ENCODE measurements at places on chromosomes 7 and 10. TPM values are rescaled to one million over a fixed set of nuclear protein-coding genes. Genes with fewer than 3 reads are reported as not detected.
A peak's percentile ranks its signal among the peaks of the same experiment; 100 is the strongest.

Gene TSPAN13
- total RNA-seq, result 8.6 TPM

Gene GIMAP6
- 14.4 TPM for total RNA-seq

GRCh38 chr10:99966306-99966705, 43.4 kb downstream of the DNMBP start:
- DNase-seq, result no peak

Gene NKX2-3
- total RNA-seq, result not detected

- DNase-seq, result peak; percentile 80
Observed at GRCh38 chr10:111598433-111599059, 521.7 kb downstream of the ADRA2A start.

GRCh38 chr7:22980422-22980821, 33.5 kb downstream of the HYCC1 start:
- no peak for DNase-seq

Gene GDF10
- total RNA-seq, result 20.1 TPM

DNA sequence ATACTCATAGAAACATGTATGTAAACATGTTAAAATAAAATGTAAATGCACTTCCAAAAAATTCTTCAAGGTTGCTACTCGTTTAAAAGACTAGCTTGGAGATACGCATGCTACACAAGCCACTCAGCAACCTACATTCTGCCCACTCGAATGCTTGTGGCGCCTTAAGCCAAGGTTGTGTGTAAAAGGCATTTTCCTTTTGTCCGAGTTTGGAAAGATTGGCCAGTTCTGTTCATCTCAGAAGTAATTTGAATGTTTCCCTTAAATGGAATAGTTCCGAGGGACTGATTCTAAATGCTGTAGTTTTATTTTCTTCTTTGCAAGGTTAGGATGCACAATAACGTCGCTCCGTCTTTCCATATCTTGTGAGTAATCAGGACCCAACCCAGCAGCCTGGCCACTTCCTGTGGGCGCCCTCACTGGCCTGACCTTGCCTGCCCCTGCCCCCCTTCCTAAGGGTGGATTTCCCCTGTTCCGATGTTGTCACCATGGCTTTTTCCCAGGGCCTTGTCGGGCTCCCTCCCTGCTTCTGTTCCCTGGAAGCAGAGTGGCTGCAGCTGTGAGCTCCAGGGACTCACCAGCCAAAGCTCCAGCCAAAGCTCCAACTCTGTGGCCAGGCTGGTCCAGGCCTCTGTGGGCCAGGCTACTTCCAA, 70.6 kb downstream of the PTPRE start:
- DNase-seq, result peak; percentile 51

DNA sequence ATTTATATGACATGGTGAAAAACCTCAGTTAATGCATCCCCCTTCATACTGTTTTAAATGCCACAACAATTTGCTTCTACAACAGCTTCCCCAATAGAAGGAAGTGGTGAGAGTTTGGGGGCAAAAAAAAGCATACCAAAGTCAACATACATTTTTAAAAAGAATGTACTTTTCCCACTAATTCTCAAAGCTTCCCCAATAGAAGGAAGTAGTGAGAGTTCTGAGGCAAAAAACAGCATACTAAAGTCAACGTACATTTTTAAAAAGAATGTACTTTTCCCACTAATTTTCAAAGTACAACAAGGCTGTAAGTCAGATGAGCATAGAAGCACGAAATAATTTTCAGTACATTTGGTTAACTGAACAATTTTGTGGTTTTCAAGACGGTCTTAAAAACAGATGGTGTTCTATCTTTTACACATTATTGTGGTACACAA, 24.0 kb downstream of the WASL start:
- DNase-seq, result no peak

- DNase-seq, result no peak
Observed at GRCh38 chr10:79270466-79271246, 76.6 kb upstream of the PPIF start.

GRCh38 chr10:117617659-117618058, 75.1 kb downstream of the EMX2 start:
- DNase-seq, result no peak

Gene UCN3
- not detected for total RNA-seq

DNA sequence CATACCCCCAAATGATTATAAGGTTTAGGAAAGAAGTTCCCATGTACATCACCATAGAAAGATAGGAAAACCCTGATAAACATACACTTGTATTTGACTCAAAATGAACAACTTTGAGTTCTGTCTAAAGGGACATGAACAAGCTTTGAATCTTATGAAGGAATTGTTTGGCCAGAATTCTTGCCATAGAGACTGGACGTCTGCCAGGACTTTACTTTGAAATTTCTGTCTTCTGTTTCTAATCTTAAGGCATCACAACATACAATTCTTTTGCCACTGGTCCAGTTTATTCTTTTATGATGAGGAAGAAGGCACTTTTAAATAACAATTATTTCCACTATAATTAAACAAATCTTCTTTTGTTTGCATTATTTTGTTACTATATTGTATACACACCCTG, 26.2 kb upstream of the CYP26C1 start:
- DNase-seq, result no peak

DNA sequence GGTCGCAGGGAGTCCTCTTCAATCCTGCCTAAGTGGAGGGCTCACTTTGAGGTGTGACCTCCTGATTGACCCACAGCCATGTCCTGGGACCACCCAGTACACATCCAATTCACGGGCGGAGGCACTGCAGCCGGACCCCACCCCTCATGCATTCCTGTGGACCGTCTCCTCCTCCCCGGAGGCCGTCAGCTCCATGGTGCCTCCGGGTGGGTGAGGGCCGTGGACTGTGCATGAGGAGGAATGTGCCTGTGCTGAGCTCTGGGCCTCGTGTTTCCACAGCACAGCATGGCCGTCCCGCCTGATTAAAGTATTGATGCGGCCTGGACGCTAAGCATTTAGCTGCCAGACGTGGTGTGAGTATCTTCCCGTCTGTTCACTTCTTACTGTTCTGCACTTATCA, 52.8 kb downstream of the CFAP46 start:
- peak; percentile 7 for DNase-seq

DNA sequence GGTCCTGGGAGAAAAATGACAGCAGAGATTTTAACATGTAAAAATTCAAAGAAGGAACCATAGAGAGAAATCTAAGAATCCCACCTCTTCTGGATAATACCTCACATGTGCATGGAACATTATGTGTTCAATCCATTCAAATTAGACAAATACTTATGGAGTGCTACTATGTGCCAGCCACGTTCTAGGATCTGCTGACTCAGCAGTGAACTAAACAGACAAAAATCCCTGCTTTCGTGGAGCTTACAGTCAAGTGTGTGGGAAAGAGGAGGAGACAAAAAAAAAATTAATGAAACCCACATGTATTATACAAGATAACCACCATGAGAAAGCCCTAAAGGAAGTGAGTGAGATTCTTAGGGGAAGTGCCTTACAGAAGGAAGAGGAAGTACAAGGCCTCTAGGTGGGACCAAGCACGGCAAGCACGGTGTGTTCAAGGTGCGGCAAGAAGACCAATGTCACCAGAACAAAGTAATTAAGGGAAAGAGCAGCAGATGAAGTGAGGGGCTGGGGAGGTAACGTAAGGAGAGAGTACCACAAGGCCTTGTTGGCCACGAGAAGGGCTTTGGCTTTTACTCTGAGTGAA, 71.0 kb downstream of the SLC25A13 start:
- no peak for DNase-seq

DNA sequence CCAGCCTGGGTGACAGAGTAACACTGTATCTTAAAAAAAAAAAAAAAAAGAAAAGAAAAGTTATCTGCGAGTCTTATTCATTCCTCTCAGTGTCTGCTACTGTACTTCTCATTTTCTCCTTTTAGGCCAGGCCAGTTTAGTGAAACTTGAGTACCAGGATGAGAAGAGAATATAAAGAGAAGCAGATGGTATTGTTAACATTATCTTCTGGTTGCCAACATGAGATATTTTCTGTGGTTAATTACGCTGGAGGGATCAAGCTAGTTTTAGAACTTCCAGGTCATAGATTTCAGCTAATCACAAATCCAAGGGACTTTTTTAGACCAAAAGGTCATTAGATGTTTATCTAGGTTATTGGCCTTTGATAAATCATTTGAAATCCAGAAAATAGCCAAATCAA, 252.6 kb upstream of the SMIM30 start:
- no peak for DNase-seq

DNA sequence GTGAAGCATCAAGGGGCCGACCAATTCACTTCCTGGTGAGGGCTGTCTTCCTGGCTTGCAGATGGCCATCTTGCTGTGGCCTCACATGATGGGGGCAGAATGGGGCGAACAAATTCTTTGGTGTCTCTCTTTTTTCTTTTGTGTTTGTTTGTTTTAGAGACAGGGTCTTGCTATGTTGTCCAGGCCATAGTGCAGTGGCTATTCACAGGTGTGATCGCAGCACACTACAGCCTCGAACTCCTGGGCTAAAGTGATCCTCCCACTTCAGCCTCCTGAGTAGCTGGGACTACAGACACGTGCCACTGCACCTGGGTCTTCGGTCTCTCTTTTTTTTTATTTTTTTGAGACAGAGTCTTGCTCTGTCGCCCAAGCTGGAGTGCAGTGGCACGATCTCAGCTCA, 20.1 kb downstream of the NOLC1 start:
- DNase-seq, result no peak

Gene SORCS1
- total RNA-seq, result 85.0 TPM

DNA sequence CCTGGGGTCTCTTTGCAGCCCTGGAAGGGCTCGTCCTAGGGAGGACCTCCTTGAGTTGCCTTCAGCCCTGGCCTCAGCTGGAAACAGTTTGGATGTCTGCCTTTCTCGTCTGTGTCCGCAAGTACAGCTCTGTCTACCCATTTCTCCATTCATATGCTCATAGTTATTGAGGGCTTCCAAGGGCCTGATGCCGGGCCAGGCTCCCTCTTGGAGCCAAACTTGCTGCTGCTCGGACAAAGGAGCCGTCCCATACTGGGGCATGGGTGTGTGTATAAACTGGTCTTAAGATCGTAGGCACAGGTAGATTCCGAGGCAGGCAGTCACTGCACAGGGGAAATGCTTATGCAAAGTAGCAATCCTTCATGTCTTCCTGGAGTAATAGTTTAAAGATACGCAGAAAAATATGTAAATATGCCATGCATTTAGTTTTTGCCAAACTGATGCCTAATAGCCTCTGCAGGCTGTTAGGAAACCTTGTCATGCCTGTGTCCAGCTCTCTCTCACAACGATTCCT, 117.0 kb upstream of the BTBD16 start:
- DNase-seq, result no peak

GRCh38 chr7:95904099-95904498, 131.7 kb downstream of the DYNC1I1 start:
- peak; percentile 36 for DNase-seq

Gene GPR37
- 0.21 TPM for total RNA-seq

GRCh38 chr10:129880191-129880870, 83.7 kb downstream of the EBF3 start:
- DNase-seq, result no peak

Gene HMX2
- total RNA-seq, result not detected

GRCh38 chr7:3561932-3562331, 260.9 kb downstream of the SDK1 start:
- no peak for DNase-seq

- no peak for DNase-seq
Observed at GRCh38 chr7:112594397-112594796, 113.6 kb downstream of the LSMEM1 start.

- DNase-seq, result no peak
Observed at GRCh38 chr10:61342858-61343572, 110.2 kb downstream of the TMEM26 start.

DNA sequence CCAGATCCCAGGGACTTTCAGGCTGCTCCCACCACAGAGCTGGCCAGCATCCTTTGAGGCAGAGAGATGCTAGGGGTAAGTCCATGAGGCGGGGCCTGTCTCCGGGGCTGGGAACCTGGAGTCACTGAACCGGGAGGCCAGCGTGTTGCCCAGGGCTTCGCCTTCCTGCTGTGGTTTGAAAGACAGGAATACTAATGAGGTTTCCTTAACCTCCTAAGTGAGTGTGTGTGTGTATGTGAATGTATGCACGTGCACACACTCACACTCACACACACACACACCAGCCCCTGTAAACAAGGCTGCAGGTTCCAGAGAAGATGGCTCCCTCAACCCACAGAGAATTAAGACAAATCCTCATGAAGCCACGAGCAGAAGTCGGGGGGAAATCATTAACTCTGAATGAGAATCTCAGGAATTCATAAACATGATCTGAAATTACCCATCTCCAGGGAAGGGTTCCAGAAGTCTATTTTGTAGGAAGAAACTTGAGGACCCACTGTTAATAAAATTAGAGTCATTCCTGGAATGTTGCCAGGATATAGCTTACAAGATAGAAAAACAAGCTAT, 20.3 kb upstream of the PFKP start:
- no peak for DNase-seq

Gene RPEL1
- total RNA-seq, result not detected

- DNase-seq, result no peak
Observed at GRCh38 chr10:71747551-71748523, 25.5 kb downstream of the VSIR start.

Gene ELMO1
- 328 TPM for total RNA-seq

Gene LRIT1
- total RNA-seq, result not detected

GRCh38 chr10:121096617-121097431, 245.7 kb downstream of the WDR11 start:
- peak; percentile 64 for DNase-seq

Gene CEP41
- total RNA-seq, result 9.6 TPM

- DNase-seq, result no peak
Observed at GRCh38 chr10:80413271-80413996, 5.1 kb downstream of the PRXL2A start.

Gene DNAJC2
- total RNA-seq, result 14.3 TPM

Gene SFTPA2
- 5.7 TPM for total RNA-seq

- no peak for DNase-seq
Observed at GRCh38 chr7:18257711-18258110, 230.1 kb upstream of the PRPS1L1 start.

- DNase-seq, result no peak
Observed at GRCh38 chr10:48400850-48401220, 94.4 kb downstream of the MAPK8 start.

Gene RAB19
- not detected for total RNA-seq

Gene FFAR4
- total RNA-seq, result 1.0 TPM
